ENCODE measurements at places on chromosomes 5 and 9.

GRCh38 chr9:23769307-23769935 is 56.6 kb downstream of the ELAVL2 start:
- DNase-seq: no peak

GRCh38 chr5:134263801-134264200 is 37.9 kb upstream of the PPP2CA start:
- DNase-seq: no peak

GRCh38 chr9:11356067-11356466 is 743.3 kb upstream of the PTPRD start:
- DNase-seq: no peak

GRCh38 chr5:95027151-95027721 is 257.7 kb downstream of the MCTP1 start:
- no peak for DNase-seq

DNA sequence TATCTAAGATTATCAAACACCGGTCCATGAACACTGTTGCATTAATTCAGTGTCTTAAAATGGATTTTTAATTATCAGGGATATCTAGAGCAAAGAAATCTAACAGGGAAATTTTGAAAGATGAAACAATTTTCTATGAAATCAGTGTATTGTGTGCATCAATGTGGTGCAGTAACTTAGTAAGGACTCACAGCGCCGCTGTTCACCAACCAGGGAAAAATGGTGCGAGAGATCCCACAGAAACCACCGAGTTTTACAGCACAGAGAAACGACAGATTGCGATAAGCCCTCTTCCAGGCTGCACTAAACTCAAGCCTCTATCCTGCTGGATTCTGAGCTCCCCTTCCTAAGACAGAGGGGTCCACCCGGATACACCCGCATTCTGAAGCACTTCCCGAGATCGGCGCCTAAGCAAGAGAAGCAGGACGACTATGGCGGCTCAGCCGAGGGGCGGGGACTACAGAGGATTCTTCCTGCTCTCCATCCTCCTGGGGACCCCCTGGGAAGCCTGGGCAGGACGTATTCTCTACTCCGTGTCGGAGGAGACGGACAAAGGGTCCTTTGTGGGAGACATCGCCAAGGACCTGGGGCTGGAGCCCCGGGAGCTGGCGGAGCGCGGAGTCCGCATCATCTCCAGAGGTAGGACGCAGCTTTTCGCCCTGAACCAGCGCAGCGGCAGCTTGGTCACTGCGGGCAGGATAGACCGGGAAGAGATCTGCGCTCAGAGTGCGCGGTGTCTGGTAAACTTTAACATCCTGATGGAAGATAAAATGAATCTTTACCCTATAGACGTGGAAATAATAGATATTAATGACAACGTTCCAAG is at the start of gene PCDHGA7:
PCDHGA7 (plus strand) TSS at position 274 of the 826 bp plus-strand sequence; CDS start at position 432, 158 bp downstream.
- no peak for DNase-seq

- DNase-seq: no peak
Observed at GRCh38 chr9:26012797-26013196, 334.6 kb upstream of the TUSC1 start.

DNA sequence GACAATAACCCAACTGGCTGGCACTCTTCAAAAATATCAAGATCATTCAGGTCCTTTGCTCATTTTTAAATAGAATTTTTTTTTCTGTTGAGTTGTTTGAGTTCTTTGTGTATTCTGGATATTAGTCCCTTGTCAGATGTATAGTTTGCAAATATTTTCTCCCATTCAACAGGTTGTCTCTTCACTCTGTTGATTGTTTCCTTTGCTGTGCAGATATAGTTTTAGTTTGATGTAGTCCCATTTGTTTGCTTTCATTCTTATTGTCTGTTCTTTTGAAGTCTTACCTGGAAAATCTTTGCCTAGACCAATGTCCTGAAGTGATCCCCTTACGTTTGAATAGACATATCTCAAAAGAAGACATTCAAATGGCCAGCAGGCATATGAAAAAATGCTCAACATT is 22.8 kb downstream of the PTTG1 start:
- no peak for DNase-seq

DNA sequence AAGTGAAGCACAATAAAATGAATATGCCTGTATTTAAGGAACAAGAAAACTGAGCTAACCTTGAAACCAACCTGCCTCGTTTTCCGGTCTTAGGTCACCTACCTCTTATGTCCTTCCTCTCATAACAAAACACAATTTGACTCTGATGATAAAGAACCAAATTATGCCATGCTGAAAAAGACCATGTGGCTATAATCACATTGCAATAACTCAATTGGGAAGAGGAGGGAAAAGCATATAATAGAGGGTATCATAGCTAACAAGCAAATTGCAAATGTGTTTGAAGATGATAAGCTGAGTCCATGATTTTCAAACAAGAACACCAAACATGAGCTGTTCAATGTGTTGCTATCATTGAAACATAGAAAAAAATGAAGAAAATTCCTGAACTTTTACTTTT is 260.8 kb downstream of the PLK2 start:
- no peak for DNase-seq

DNA sequence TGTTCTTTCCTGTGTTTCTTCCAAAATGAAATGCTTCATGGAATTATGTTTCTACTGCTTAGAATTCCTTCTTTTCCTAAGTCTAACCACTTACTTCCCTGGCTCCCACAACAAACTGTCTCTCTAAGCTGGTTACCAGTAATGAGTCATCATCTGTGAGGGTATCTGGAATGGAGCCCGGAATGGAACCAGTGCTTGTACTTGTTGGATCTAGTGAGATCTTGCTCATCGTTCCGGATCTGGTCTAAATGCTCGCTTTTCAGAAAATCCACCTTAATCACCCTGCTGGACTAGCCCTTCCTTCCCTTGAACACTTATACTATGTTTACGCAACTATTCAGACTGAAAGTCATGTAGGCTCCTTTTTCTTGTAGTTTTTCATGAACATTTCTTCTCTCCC is 184.8 kb downstream of the PBX3 start:
- peak; percentile 72 for DNase-seq

DNA sequence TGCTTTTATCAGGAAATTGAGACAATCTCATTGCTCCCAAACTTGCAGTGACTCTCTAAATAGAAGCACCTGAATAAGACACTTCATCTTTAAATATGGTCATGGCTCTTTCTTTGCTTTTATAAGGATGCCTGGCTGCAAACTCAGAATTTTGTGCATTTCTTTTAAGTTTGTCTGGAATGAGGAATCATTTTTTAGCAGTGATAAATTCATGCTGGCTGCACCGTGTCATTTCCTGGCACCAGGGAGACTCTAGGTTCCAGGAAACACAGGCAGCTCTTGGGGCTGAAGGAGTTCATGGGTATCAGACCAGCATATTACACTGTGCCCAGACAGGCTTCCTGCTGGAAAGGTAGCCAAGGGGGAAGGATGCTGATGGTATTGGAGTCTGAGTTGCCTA is 109.9 kb downstream of the NUDT12 start:
- DNase-seq: no peak

- no peak for DNase-seq
Observed at GRCh38 chr5:164139423-164139822, 634.0 kb downstream of the MAT2B start.

- no peak for DNase-seq
Observed at GRCh38 chr5:61283471-61283870, 48.6 kb upstream of the ZSWIM6 start.

- no peak for DNase-seq
Observed at GRCh38 chr5:8908055-8908683, 637.7 kb downstream of the SEMA5A start.

DNA sequence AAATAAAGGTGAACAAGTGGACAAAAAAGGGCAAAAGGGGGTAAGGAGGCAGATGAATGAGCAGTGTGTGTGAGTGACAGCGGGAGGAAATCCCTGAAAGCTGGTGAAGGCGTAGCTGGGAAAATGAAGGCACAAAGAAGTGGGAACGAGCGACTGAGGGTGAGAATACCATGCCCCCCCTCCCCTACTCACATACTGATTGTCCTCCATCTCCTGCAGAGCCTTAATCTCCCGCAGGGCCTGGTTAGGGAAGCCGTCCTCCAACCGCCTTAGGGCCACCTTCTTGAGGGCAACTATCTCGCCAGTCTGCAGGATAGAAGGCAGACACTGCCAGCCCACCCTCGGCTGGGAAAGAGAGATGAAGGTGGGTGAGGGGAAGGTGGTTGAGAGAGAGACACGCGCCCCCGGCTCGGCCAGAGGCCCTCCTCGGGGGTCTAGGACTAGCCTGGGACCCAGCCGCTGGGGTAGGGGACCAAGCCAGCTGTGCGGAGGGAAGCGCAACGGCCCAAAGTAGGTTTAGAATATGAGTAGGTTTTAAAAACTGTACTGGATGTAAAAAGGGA is 522 bp downstream of the CDK20 start:
- DNase-seq: no peak

DNA sequence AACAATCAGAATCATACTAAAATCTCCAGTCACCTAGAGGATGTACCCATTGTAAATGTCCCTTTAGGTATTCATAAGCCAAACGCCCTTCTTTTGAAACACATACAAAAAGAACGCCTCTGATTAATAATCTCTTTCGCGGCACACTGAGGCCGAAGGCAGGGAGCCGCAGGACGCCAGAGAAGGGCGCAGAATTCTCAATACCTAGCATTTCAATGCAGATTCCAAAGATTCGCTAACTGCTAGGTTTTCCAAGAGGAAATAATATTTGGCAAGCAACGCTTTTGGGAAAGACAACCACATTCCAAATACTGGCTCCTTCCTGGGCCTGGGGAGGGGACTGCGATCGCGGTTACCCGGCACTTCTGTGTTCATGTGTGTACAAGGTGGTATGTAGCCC is 203.3 kb downstream of the MEF2C start:
- DNase-seq: peak; percentile 37

DNA sequence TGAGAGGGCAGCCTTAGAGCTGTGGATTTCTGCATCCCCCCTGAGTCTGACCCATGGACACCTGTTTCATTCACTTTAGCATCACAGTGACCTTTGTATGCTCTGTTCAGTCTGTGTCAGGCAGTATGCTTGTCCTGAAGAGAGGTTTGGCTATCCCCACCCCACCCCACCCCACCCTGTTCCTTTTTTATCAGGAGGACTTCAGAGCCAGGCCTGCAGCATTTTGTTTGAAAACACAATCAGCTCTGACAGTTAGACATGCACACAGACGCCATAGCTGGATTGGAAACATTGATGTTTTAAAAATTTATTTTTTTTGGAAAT is 142.2 kb downstream of the NTRK2 start:
- no peak for DNase-seq

DNA sequence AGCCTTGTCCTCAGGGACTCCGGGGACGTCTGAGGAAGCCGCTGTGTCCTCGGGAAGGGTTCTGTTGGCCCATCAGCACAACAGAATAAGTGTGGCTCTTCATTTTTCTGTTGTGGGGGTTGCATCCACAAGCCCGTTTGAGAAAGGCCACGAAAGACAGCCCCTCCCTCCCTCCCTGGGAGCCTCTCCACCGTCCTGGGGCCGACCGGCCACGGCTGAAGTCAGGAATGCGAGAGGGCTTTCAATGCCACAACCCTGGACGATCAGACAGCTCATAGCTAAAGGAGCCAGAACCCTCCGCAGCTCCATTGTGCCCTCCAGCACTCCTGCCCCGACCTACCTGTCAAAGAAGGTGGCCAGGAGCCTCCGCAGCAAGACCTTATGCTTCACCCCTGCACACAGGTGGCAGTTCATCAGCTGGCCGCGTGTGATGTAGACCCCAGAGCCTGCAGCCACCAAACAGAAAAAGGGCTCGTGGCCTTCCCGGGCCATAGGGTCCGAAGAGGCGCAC is 52.4 kb upstream of the UBAC1 start:
- DNase-seq: no peak

DNA sequence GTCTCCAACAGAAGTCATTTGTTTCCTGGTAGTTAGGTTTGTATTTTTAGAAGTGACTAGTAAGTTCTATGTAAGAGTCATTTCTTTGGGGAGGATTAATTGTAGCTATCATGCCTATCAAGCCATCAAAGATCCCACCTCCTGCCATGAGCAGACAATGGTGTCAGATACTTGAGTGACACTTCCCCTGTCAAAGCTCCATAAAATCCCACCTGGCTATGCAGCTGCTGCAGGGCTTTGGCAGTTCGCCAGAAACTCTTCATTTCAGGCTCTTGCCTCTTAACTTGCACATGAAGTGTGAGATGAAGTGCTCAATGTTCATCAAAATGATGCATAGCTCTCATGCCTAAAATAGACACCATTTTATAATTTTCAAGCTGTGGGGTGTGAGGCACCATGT is 312.1 kb downstream of the CDH12 start:
- DNase-seq: peak; percentile 96

DNA sequence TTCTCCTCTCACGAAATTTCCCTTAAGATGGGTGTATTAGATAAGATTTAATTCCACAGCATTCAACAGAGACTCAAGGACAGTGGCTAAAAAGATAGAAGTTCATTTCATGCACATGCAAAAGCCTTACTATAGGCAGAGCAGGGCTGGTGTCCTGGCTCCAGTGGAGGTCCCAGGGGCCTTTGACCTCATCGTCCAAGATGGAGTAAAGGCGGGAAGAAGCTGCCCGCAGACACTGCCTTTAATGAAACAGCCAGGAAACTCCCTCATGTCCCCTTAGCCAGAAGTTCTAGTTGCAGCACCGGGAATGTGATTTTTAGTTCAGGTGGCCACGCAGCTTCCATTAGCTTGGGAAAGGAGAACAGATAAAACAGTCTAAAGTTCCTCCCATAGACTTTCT is 190.3 kb downstream of the TLE4 start:
- DNase-seq: no peak

DNA sequence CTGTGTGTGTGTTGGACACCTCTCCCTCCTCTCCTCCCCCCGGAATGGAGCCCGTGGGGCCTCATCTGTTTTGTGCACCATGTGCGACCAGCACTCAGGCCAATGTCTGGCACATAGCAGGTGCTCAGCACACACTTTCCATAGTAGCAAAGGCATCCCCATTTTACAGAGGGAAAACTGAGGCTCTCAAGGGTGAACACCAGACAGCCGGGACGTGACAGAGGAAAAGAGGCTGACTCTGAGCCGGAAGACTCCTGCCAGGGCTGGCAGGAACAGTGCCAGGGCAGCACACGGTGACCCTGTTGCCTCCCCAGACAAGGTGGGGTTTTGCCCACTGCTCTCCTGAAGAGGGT is 1.8 kb upstream of the AGPAT2 start:
- DNase-seq: no peak

DNA sequence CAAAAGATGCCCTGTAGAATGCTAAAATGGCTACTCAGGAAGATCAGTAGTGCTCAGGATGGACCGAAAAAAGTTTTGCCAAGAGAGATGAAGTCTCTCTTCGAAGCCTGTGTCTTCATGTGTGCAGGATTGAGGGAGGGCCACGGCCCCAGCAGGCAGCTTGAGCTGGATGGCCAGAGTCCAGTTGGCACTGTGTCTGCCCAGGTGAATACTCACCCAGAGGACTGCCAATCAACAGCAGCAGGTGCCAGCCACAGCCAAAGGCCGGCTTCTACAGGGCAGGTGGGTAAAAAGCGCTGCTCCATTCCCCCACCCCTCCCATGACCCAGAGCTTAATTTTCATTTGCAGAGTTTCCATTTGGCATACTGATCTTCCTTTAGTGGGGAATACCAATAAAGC is 287.9 kb upstream of the ZNF608 start:
- DNase-seq: no peak

GRCh38 chr9:104772714-104773510 is 9.0 kb downstream of the NIPSNAP3B start:
- DNase-seq: no peak
